ENCODE measurements at places on chromosomes 2 and 18.

DNA sequence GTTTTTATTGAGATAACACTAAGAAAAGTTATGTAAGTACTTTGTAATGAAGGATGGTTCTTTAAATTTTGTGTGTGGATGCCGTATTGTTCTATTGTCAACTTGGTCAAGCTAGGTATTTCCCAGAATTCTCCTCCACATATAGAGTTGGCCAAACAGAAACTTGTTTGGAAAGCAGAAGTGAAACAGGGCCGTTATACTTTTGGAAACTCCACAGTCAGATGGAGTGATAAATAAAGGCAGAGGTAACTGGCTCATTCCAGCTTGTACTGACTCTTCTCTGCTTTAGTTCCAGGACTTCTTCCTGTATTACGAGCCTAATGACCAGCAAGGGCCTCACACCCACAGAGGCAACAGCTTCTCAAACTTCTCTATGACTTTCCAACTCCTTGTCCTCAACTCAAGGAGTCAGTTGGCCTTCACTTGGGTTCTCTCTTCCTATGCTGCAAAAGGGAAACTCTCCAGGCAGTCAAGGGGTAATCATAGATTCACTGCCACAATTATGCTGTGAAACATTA is 16.4 kb upstream of the STARD7 start:
- no peak for DNase-seq

DNA sequence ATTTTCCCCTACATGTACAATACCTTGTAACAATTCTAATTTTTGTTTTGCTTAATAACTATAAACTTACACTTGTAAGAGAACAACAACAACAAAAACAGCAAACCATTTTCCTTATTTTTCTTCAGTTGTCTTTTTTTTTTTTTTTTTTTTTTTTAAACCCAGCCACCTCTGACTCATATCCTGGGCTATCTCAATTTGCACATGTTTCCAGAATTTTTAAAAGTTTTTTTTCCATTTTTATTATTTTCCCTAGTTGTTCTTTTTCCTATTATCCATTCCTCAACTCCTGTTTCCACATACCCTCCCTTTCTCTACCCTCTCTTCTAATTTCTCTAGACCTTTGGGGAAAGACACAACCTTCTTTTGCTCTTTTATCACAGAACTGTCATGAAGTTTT is 112.5 kb downstream of the EFEMP1 start:
- no peak for DNase-seq

- no peak for DNase-seq
These were observed 18.7 kb downstream of the SMIM21 start for GRCh38 chr18:75408554-75409506.

- DNase-seq = no peak
These were observed 69.6 kb upstream of the EMILIN2 start for GRCh38 chr18:2777241-2777640.

GRCh38 chr2:105007367-105007766 is 30.5 kb upstream of the MRPS9 start:
- no peak for DNase-seq

GRCh38 chr2:8974016-8974415 is 29.5 kb downstream of the MBOAT2 start:
- DNase-seq = no peak

GRCh38 chr18:46182633-46183358 is 78.6 kb downstream of the HAUS1 start:
- no peak for DNase-seq

- DNase-seq = no peak
These were observed 238.5 kb downstream of the MTX2 start for GRCh38 chr2:176507786-176508185.

DNA sequence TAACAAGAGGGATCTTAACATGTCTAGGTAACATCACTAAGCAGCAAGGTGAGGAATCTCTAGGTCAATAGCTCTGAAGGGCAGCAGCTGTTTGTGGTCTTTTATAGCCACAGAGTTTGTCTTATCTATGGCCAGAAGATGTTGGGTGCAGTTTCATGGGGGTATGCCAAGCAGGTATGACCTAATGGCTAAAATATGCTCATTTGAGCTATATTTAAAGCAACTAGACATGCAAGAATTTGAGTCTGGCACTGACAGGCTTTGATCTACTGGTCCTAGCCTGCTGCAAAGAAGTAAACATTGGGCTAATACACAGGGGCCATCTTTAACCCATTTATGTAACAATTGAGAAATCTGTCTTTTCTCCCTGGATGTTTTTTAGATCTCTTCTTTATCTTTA is 13.9 kb upstream of the UGP2 start:
- no peak for DNase-seq

- DNase-seq = no peak
These were observed 528.0 kb upstream of the TNP1 start for GRCh38 chr2:217387776-217388387.

DNA sequence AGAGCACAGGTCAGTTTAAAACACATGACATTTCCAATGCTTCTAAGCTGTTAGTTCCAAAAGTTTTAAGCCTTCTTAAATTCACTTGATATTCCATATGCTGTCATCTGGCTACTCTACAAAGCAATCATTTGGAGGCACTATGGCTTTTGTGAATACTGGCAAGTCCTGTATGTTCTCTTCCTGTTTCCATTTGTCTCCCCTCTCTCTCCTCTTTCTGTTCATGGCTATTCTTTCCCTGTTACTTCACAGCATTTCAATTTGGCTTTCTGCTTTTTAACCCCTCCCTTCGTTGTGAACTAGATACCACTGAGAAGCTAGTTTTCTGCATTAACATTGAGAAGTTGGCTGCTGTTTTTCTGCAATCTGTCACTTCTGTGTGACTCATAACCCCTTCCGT is 1337.2 kb upstream of the CELF4 start:
- DNase-seq = no peak

GRCh38 chr2:208101716-208102631 is 22.4 kb downstream of the CRYGD start:
- DNase-seq = no peak

DNA sequence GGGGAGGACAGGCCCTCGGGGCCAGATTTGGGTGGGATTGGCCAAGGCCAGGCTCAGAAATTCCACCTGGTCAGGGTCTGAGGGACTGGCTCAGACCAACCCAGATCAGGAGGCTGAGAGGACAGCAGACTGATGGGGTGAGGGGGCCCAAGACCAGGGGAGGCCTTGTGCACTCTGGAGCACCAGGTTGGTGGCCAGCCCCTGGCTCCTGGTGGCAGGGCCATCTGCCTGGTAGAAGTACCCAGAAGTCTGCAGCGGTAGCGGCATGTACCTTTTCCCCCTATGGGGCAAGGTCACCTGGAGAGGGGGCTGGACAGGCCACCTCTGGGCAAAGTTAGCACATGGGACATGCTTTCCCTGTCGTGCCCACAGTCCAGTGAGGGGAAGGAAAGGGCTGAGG is 21.2 kb upstream of the ODC1 start:
- no peak for DNase-seq

DNA sequence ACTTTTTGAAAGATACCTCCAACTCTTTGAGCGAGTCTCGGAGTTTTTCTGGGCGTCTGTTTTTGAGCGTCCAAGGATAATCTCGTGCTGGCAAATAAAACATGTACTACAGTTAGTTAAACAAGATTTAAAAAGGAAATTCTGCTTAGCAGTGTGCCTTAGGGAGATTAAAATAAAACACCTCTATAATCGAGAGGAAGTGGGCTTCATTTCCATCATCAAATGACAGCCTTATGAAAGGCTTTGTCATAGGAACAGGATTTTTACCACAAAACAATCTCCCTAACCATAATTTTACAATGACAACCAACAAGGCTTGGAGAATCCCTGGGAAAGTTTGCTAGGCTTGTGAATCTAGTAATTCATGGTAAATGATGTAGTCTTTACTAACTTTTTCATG is 103.4 kb downstream of the WDPCP start:
- DNase-seq = no peak

GRCh38 chr2:12361506-12361905 is 355.2 kb upstream of the TRIB2 start:
- no peak for DNase-seq

GRCh38 chr2:180003559-180003958 is 3.5 kb downstream of the CWC22 start:
- DNase-seq = no peak

GRCh38 chr18:67574749-67575148 is 58.2 kb upstream of the DSEL start:
- DNase-seq = no peak

- DNase-seq = no peak
These were observed 658.7 kb downstream of the EPHA4 start for GRCh38 chr2:220913384-220913783.

GRCh38 chr2:118112771-118113334 is 24.6 kb downstream of the INSIG2 start:
- no peak for DNase-seq

DNA sequence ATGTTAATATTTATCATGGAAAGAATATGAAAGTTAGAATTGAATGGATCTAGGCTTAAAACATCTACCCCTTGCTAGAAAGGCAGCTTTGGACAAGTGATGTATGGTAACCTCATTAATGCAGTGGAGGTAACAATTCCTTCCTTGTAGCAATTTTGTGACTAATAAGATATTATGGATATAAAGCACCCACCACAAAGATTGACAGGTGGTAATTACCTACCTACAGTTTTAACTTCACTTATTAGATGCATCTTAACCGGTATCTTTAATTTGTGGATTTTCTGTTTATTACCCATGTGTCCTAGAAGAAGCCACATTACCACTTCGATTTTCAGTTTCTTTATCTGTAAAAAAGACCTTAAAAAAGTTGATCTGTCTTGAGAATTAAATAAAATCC is 367.0 kb downstream of the DSC3 start:
- no peak for DNase-seq

DNA sequence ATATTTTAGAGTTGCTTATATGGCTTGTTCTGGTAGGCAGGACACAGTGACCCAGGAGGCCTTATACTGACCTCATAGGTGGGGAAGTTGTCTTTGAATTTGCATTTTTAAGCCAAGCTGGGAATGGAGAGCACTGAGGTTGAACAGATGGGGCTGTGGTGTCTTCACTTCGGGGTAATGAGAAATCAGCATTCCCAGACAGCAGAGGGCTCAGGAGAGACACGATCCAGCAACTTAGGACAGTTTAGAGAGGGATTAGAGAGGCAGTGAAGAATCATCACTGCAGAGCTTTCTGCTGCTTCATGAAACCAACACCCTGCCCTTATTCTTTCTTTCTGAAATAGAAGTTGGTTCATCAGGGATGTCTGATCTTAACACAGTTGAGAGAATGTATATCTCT is 202.4 kb downstream of the TDRD15 start:
- DNase-seq = no peak

DNA sequence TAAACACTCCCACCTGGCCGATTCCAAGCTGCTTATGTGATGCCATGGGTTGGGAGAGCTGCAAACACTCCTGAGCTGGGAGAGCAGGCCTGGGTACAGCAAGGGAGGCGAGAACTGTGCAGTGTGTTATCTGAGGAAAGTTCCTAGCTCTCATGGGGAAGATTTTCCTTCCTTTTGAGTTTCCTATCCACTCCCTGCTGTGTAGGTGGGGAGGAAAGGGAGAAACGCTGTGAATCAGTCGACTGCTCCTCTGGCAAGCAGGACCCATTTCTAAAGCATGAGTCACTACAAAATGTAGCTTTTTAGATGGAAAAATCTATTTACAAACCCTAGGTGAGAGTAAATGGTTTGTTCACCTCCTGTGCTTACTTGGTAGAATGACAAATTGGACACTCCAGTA is 80.4 kb downstream of the SH3RF3 start:
- DNase-seq = no peak

GRCh38 chr2:36697424-36698066 is 1.0 kb downstream of the VIT start:
- no peak for DNase-seq

DNA sequence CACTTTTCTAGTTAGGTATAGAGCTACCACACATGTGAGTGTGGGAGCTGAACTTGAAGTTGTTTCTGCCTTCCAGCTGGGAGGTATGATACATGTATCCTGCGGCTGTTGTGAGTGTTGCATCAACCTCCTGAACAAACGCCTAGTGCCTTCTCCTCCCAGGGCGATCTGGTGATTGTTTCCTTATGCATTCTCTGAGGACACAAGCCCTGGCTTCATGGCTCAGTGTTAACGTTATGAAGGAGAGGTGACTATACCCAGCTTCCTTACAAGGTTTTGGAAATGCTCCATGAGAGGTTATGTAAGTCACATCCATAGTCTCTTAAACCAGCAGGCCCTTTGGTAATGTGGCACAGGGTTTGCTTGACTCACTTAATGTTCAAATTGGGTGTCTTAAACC is 64.9 kb downstream of the SPRED2 start:
- DNase-seq = no peak

DNA sequence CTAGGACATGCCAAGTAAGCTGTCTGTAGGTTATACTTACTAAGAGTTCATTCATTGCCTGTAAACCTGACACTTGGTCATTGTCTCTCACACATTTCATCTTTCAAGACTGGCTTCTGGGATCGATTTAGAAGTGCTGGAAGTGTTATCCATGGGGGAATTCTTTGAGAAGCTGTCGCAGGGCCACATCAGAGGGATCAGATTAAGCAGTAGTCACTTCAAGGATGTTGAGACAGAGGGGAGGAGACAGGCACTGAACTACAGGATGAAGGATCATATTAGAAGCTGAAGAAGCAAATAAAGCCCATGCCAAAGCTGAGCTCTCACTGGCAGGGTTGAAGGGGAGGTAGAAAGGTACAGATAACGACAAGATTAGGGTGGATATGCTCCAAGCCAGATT is 49.0 kb downstream of the CDK15 start:
- no peak for DNase-seq

GRCh38 chr2:88195246-88195645 is 25.1 kb downstream of the THNSL2 start:
- no peak for DNase-seq

GRCh38 chr2:6159606-6160005 is 467.4 kb downstream of the SOX11 start:
- DNase-seq = no peak

DNA sequence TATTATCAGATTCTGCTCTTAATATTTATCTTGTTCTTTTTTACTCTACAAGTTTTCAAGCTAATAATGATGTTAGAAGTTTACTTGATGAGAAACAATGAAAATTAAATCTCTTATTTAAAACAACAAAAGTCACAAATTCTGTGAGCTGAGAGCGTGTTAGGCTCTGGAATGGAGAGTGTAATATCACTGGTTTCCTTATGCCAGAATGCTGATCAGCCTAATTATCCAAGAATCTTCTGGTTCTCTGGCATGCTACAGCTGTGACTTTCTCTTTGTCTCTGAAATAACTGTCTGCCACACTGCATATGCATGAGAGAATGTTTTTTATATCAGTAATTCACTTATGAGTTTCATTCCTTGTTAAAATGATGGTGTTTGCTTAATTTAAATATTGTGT is 236.7 kb downstream of the PARD3B start:
- DNase-seq = no peak

- DNase-seq = no peak
These were observed 408.8 kb downstream of the HRH4 start for GRCh38 chr18:24869285-24869684.

Measured in right forelimb (tissue), 1 donor.